ENCODE measurements at places on chromosomes 4 and X. TPM values are rescaled to one million over a fixed set of nuclear protein-coding genes. Genes with fewer than 3 reads are reported as not detected.
A peak's percentile ranks its signal among the peaks of the same experiment; 100 is the strongest.

The CLIC2 gene
- total RNA-seq = 15.5 TPM

The VGLL1 gene
- total RNA-seq = 0.92 TPM

- H3K4me3 ChIP-seq = no peak overlapping the region
- H3K27ac ChIP-seq = no peak overlapping the region
- DNase-seq = no peak
Measured at GRCh38 chr4:141210168-141210567, 10.5 kb upstream of the ZNF330 start.

DNA sequence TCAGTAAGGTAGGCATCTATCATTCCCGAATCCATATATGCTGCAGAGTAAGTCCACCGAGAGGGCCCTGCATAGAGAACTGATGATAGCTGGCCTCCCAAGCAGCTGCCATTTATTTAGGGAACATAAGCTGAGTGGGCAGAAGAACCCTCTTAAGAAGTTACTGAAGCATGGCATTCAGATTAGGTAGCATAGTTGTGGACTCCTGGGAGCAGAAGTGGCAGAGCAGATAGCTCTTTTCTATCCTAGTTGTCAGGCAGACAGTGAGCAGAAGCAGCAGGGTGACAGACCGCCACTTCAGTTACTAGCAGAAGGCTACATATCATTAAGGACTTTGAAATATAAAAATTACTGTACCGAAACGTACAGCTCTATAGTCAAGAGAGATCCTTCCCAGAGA, 454.7 kb downstream of the PPP4R3C start:
- H3K36me3 ChIP-seq = no peaks in the 10 kb centered on the region
- H3K27ac ChIP-seq = no peak overlapping the region
- DNase-seq = no peak

The P2RY8 gene
- 0.99 TPM for total RNA-seq

The GYPB gene
- total RNA-seq = not detected

DNA sequence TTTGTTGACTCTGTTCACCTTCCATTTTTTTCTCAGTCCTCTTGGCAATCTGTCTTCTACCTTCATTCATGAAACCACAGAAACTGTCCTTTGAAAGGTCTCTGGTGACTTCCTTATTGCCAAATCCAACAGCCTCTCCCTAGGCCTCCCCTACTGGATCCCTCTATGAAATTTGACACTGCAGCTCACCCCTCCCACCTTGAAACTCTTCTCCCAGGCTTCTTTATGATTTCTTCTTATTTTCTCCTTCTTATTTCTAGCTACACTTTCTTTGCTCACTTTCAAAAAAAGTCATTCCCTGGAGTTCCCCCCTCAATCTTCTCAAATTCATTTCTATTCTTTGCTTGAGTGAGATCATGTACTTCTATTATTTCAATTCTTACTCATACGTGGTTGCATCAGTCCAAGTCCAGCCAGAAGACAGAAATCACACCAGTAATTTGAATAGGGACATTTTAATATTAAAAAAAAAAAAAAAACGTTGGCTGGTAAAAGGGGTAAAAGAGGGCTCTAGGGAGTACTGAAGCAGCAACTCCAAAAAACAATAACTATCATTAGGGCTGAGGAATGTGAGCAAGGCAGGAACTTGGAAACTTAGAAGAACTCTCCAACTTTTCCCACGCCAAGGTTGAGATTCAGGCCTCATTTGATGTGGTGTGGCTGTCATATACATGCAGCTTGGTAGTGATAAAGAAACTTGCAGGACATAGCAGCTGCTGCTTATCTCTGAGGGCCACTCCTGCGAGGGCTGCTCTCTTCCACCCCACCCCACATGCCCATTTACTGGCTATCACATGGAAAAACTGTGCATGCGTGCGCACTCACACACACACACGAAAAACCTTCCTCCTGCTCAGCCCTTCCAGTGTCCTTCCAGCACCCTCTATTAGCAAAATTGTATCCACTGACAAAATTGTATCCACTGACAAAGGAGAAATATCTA, 169.8 kb upstream of the GALNT7 start:
- H3K36me3 ChIP-seq = no peaks in the 10 kb centered on the region
- no peaks in the 10 kb centered on the region for H3K4me1 ChIP-seq
- no peak for DNase-seq
- H3K27ac ChIP-seq = no peak overlapping the region
- no peaks in the 10 kb centered on the region for H3K27me3 ChIP-seq

The GPRASP3 gene
- total RNA-seq = 11.1 TPM

GRCh38 chr4:110622841-110623717, at the start of gene PITX2:
Gene PITX2, minus strand, starts transcription at chr4:110623077. Its CDS starts 617 bp downstream, at chr4:110622460.
- no peaks in the 10 kb centered on the region for H3K36me3 ChIP-seq
- no peaks in the 10 kb centered on the region for H3K27me3 ChIP-seq
- H3K4me3 ChIP-seq = peak within 1 kb of the TSS; percentile 28
- peaks cover 7% of the 10 kb centered on the region for H3K4me1 ChIP-seq

Data from ovary (tissue), 10 donors.